Memory B cell (primary cell): ENCODE measurements at places on chromosomes 3 and 15.

DNA sequence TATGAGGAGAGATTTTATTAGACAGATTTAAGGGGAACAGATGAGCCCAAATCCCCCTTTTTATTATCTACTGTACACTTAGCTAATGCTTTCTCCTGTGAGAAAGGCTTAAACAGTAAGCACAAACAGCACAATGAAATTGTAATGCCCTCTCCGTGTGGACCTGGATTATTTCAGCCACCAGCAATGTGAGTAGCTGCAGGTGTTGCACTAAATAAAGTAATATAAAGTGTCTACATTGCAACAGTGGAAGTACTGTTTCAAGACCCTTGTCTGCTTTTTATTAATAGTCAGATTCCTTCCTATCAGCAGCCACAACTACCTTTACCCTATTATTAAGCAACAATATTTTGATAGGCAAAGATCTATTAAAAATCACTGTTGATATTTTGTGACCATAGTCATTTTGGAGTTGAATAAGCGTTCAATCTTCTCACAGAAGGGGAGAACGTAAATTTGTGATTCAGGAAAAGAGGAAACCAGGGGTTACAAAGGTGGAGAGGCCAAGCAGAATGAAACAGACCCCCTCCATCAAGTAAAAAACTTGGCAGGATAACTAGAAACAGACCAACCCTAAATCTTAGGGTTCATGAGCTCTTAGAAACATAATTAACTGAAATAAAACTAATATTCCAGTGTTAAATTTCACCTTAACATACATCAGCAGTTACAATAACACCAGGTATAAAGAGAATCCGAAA is 422.6 kb downstream of the MECOM start:
- DNase-seq: no peak

DNA sequence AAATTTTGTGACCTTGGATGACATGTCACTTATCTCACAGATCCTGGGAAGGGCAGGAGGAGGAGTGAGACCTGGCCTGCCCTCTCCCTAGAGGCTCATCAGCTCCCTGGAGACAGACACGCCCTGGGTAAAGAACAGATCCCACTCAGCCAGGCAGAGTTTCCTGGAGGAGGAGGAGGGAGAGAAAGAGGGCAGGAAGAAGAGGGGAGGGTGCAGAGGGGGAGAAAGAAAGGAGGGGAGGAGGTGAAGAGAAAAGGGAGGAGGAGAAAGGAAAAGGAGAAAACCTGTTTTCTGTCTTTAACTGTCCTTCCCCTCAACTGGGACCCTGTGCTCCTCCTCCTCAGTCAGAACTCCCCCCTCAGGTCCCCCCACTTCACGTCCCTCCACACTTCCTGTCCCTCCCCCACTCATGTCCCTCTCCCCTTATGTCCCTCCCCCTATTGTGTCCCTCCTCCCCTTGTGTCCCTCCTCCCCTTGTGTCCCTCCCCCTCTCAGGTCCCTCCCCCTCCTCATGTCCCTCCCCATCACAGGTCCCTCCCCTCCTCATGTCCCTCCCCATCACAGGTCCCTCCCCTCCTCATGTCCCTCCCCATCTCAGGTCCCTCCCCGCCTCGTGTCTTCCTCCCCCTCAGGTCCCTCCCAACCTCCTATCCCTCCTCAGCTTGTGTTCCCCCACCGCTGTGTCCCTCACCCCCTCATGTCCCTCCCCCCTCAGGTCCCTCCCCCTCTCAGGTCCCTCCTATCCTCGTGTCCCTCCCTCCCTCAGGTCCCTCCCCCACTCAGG is 52.3 kb upstream of the CGNL1 start:
- no peak for DNase-seq

DNA sequence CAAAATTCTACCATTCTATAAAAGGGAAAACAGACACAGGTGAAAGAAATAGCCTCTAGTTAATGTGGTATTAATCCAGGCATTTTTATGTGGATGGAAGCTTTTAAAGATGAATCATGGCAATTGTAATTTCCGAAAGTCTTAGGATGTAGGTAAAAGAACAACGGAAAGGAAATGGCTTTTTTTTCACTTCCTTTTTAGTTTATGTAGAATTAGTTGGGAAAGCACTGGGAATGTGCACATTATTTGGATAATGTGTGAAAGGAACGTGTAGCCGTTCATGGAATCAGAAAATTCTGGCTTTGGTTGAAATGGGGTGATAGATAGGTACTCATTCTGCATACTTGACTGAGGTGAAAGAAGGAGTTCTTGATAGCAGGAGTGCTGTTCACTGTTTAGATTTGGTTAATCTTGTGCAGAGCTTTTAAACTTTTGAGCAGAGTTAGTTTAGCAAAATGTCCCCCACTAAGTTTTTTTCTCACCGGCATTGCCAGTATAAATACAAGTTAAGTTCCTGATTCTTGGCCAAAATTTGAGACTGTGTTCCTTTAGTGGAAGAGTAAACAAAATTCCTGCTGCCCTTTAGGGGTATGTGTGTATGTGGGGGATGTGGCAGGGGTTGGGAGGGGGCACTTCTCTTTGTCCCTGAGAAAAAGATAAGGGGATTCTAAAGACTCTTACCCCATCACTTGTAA is 20.2 kb upstream of the UTS2B start:
- DNase-seq: no peak

DNA sequence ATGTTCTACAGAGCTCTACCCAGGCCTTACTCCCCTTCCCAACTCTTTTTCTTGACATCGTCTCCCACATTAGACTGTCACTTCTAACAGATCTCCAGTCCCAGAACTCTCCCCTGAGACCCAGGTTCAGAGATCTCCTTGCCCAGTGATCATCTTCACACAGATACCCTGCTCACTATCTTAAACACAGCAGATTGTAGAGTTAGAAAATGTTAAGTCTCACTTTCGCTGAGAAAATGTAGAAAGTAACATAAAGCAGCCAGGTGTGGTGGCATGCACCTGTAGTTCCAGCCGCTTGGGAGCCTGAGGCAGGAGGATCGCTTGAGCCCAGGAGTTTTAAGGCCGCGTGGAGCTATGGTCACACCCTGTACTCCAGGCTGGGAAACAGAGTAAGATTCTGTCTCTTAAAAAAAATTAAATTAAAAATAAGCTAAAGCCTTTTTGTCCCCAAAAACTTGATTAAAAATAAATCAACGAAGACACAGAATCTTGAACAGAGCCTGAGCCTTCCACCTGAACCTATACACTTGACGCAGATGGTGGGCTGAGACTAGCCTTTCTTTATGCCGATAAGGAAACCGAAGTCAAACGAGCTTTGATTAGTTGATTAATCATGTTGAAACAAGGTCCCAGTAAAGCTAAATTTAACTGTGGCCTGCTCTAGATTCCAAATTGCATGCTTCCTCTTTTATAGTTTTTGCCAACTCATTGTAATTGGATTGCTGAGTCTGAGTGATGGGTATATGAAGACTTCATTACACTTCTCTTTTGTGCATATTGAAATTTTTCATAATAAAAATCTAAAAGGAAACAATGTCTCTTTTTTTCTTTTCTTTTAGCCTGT is 31.3 kb upstream of the BLM start:
- no peak for DNase-seq

- DNase-seq: no peak
Measured at GRCh38 chr15:85760049-85760448, 34.7 kb downstream of the KLHL25 start.

- DNase-seq: no peak
Measured at GRCh38 chr15:62209821-62210220, 44.7 kb upstream of the C2CD4B start.

- DNase-seq: no peak
Measured at GRCh38 chr3:124115956-124116355, 124.0 kb upstream of the ROPN1 start.

GRCh38 chr15:93314245-93314644 is 225.2 kb upstream of the RGMA start:
- DNase-seq: no peak

DNA sequence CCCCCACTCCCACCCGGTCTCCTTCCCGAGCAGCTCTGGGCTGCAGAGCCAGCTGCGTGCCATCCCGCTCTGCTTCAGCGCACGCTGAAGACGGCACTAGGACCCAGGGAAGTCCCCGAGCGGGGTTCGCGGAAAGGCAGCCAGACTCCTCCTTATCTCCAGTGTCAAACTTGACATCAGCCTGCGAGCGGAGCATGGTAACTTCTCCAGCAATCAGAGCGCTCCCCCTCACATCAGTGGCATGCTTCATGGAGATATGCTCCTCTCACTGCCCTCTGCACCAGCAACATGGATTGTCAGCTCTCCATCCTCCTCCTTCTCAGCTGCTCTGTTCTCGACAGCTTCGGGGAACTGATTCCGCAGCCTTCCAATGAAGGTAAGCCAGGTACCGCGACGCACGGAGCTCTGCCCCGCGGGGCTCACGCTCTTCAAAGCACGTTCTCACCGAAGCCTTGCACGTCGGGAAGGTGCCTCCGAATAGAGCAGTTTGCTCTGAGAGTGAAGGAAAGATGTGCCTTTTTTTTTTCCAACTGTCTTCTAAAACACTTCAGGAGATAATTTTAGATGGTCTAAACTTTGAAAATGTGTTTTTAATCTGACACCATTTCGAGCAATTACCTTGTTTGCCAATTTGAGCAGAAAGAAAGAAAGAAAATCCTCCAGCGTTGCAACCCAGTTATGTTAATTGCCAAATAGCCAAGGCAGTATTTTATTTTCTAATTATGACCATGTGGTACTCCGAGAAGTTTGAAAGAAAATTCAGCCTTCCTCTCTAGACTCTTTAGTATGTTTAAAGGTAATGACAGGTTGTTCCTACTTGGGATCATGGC is at the start of gene EPHA3:
Gene EPHA3, plus strand, starts transcription at position 161 of the 830 bp plus-strand sequence. Its CDS starts 128 bp downstream, at position 289.
- peak; percentile 18 for DNase-seq

- DNase-seq: no peak
Measured at GRCh38 chr3:143644370-143645089, 203.7 kb downstream of the SLC9A9 start.

DNA sequence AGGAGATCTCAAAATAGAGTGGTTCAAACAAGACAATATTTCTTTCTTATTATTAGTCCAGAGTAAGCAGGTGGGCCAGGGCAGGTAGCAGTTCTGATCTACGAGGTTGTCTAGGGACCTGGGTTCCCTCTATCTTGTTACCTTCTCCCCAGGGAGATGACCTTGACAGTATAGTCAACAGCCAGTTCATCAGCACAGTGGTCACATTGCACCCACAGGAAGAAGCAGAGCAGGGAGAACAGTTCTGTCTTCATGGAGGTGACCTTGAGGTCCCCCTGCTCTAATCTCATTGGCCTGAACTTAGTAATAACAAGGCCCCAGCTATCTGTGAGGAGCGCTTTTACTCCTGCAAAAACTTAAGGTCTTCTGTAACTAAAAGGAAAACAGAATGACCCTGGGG is 21.7 kb downstream of the SLC49A4 start:
- no peak for DNase-seq

DNA sequence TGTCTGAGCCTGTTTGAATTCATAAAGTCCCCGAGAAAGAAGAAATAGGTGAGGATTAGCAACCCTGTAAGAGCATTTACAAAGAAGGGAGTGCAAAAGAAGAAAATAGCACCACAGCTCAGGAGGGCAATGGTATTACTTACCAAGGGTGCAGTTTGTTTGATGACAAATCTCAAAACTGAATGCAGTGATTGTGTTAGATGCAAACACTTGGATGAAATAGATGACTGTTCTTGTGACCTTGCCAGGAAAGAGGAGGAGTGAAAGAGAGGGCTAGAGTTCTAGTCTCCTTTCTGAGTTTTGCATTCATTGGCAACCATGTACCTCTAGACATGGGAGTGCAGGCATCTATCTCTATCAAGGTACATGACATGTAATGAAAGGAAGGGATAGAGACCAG is 1030.8 kb upstream of the CFAP20DC start:
- DNase-seq: no peak

GRCh38 chr3:127789990-127790881 is 32.1 kb downstream of the MGLL start:
- DNase-seq: no peak

GRCh38 chr3:27713078-27713423 is 9.1 kb downstream of the EOMES start:
- no peak for DNase-seq

- DNase-seq: no peak
Measured at GRCh38 chr15:67097424-67097823, 32.0 kb downstream of the SMAD3 start.

DNA sequence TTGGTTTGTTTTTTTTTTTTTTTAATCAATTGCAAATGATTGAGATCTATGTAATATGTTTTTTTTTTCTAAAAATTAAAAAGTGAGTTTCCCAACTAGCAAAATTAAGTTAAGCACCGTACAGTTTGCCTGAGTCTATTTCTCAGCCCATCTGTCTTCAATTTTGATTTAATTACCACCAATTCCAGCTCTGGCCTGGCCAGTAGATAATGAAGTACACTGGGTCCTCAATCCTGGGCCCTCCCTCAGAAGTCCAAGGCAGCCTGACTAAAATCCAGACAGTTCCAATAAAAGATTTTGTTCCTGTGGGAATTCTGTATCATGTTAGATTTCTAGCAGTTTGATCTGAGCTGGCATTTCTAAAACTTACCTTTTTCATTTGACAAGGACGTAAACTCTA is 887.2 kb downstream of the NAALADL2 start:
- DNase-seq: no peak

- no peak for DNase-seq
Measured at GRCh38 chr15:89743011-89743410, 8.0 kb downstream of the MESP1 start.

DNA sequence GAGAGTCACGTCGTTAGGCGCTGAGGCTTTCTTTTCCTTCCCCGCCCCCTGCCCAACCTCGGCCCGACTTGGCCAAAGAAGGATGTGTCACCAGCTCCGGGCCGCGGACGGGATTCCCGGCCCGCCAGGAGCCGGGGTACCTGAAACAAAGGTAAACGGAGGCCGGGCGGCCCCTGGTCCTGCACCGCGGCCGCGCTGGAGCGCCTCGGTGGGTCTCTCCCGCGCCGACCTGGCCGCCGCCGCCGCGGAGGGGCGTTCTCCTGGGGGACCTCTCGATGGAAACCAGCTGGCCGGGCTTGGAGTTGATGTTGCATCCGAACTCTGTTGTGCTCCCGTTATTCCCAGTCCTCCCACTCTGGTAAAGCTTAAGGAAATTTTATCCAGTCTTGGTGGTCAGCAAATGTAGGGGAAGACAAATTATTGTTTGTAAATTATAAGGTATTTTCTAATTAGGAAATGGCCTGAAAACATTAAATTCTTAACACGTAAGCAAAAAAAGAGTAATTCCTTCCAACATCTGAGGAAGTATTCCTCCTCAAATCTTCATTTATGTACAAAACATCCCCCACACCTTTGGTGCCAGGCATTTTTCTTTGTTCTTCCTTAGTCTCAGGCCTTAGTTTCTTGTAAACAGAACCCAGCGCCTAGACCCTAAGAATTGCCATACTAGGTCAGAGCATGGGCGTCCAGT is 888 bp downstream of the PPP2R3A start:
- no peak for DNase-seq

DNA sequence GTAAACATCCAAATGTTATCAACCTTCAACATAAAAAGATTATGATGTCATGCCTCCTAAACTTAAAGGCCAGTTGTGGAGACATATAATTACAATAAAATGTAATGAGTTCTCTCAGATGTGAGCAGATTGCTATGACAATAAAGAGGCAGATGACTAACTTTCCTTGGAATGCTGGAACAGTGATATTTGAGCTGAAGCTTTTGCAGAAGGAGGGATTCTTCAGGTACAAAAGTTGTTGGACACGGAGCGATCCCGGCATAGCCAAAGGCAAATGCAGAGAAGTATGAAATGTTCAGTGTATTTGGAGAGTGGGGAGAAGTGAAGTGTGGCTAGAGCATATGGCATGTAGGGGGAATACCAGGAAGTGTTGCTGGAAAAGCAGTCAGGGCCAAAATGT is 520.1 kb downstream of the FGF12 start:
- no peak for DNase-seq

GRCh38 chr15:84001655-84002054 is 233.9 kb upstream of the GOLGA6L4 start:
- no peak for DNase-seq

- no peak for DNase-seq
Measured at GRCh38 chr15:98651581-98652220, 3.4 kb downstream of the IGF1R start.
